ENCODE measurements at places on chromosomes 2 and 18. TPM values are rescaled to one million over a fixed set of nuclear protein-coding genes. Genes with fewer than 3 reads are reported as not detected.

- no peak for DNase-seq
These were observed 693.2 kb upstream of the SLC8A1 start for GRCh38 chr2:41145066-41145465.

- no peak for DNase-seq
These were observed 32.1 kb upstream of the SH3BP4 start for GRCh38 chr2:234919711-234920110.

DNA sequence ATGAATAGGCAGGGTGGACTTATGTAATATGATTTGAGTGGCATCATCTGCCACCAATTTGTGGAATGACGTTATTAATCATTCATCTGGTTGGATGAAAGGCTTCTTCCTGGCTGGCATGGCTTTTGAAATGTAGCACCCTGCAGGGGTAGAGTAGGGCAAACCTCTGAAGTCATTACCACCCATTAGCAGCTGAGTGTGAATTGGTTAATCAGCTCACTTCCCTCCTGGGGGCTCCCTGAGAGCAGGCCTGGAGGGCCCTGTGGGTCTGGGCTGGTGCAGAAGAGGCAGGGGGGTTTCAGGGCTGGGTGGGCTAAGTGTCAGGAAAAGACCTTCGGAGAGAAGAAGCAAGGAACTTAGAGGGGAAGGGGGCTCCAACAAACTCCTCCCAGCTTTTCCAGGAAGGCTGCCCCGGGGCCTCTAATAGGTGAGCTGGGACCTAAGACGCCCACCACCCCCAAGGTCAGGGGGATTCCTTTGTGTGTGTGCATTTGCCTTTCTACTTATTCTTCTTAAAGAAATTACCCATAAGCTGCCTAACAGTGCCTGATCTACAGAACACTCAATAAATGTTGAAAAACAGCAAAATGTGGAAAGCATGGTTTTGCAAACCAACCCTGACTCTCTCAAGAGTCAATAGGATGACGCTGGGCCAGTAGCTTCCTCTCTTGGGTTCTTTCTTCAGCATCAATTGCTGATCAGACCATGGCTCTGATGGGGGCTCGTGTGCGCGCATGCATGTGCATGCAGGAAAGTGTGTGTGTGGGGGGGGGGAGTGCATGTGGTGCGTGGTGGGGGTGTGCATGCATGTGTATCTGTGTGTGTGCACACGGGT, 49.7 kb upstream of the ZNF516 start:
- no peak for DNase-seq

Gene RUFY4
- 0.88 TPM for total RNA-seq

Gene FAM228A
- not detected for total RNA-seq

DNA sequence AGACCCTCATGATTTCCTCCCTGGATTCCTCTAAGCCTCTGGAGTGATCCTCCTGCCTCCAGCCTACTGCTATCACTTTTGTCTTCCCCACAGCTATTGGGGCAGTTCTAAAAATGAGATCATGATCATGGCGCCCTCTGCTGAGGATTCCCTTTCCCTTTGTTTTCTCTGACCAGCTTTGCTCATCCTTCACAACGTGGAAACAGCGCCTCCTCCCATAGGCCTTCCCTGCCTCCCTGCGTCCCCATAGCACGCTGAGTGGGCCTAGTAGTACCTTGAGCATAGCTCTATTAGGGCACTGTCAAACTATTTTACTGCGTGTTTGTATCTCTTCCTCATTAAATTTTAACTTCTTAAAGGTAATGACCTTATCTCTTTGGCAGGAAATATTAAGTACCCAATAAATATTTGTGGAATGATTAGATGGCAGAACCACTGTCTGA, 207.0 kb upstream of the FANCL start:
- peak; percentile 60 for DNase-seq

Gene AKAIN1
- not detected for total RNA-seq

Gene L3MBTL4
- total RNA-seq: not detected

Gene MYO5B
- total RNA-seq: 0.09 TPM
